ENCODE measurements at places on chromosomes 12 and 14.
A peak's percentile ranks its signal among the peaks of the same experiment; 100 is the strongest.

- no peak for DNase-seq
Measured at GRCh38 chr14:68710776-68711175, 82.1 kb downstream of the ZFP36L1 start.

GRCh38 chr12:104454997-104455396, 1.8 kb upstream of the CHST11 start:
- DNase-seq: no peak

GRCh38 chr12:43848226-43848507, 12.3 kb downstream of the TMEM117 start:
- DNase-seq: no peak

GRCh38 chr14:71741241-71741640, 191.0 kb upstream of the RGS6 start:
- DNase-seq: no peak

DNA sequence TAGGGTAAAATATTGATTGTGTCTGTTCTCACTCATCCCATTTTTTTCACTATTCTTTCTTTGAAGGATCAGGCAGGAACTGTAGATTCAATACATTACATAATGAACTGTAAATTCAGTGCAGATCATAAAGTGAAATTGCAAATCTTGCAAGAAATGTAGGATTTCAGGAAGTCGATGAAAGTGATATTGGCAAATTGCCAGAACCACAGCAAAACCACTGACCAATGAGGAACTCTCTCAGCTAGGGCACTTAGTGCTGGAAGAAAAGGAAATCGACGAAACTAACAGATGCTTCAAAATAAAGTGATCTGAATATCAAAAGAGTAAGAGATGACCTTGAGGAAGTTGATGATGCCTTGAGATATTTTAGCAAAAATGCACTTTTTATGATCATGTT, 157.6 kb downstream of the AACS start:
- DNase-seq: peak; percentile 53

DNA sequence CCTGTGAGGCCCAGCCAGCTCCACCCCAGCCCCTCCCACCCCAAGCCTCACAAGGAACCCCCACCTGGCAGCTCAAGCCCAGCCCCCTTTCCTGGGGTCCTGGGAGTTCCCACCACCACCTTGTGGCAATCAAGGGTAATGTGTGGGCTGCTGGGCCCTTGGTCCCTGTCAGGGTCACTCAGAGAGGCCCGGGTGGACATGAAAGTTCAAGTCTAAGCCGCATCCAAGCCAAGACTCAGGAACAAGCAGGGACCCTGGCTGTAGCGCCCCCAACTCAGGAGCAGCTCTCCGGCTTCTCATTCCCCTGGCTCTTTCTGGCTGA, 106.4 kb upstream of the C14orf180 start:
- no peak for DNase-seq

- DNase-seq: no peak
Measured at GRCh38 chr14:95289323-95290010, 30.2 kb downstream of the CLMN start.

DNA sequence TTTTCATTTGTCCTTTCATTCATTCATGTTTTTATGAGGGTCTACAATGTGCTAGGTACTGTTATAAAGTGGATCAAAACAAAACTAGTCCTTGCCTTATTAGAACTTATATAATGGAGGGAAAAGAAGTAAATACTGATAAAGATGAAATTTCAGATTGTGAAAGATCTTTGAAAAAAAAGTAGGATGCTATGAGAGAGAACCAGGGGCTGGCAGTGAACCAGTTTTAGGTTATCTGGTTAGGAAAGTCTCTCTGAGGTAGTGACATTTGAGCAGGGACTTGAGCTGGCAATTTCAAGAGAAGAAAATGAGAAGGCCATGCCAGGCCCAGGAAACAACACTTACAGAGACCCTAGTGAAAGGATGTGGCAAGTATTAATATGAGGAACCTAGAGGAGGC, 57.3 kb upstream of the E2F7 start:
- no peak for DNase-seq

DNA sequence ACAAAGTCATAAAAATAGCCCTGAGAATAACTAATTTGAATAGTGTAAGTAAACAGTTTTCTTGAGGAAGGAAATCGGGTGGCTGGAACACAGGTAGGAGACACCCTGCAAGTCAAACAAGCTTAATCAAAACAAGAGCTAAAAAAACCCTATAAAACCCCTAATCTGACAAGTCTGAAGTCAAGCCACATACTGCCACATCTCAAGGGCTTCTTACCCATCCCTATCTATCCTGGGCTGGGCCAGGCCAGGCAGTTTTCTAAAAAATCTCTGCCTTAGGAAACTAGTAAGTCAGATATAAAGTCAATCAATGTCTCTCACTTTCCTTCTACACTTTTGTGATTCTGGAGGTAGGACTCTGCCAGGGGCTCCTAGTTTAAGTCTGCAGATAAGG, 15.3 kb downstream of the UBE2N start:
- no peak for DNase-seq

- DNase-seq: no peak
Measured at GRCh38 chr12:111168009-111168900, 200.6 kb downstream of the PHETA1 start.

- peak; percentile 59 for DNase-seq
Measured at GRCh38 chr14:73829526-73830431, 21.9 kb upstream of the PTGR2 start.

DNA sequence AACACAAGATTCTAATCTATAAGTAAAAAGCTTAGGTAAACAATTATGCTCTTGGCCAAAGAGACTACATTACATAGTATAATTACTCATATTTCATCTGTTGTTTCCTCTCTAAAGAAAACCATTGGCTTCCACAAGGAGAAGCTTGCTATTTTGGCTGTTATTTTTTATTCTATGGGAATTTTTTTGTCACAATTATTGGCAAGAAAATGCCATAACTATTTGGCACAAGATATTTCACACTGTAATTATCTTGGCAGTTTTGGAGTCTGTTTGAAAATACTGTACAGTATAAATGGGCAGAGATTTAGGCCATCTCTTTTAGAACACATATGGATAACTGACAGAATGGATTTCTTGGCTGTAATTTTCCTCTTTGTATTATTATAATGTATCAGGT, 51.2 kb downstream of the KCNH5 start:
- DNase-seq: no peak

- no peak for DNase-seq
Measured at GRCh38 chr12:125169870-125170269, 104.6 kb downstream of the AACS start.

DNA sequence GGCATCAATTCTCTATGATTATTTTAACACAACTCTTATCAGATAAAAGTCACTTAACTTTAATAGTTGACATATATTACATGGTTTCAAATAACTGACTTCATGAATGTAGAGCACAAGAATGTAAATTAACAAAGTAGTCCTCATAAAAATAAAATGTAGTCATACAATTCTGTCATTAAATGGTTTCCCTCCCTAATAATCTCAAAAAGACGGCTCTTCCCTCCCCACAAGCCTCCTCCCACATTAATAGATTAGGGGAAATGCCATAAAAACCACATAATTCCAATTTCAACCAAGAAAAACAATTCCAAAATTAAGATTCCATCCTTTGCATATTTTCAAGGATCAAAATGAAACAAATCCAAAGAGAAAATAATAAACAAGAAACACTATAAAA, 36.7 kb downstream of the SPTLC2 start:
- DNase-seq: no peak

DNA sequence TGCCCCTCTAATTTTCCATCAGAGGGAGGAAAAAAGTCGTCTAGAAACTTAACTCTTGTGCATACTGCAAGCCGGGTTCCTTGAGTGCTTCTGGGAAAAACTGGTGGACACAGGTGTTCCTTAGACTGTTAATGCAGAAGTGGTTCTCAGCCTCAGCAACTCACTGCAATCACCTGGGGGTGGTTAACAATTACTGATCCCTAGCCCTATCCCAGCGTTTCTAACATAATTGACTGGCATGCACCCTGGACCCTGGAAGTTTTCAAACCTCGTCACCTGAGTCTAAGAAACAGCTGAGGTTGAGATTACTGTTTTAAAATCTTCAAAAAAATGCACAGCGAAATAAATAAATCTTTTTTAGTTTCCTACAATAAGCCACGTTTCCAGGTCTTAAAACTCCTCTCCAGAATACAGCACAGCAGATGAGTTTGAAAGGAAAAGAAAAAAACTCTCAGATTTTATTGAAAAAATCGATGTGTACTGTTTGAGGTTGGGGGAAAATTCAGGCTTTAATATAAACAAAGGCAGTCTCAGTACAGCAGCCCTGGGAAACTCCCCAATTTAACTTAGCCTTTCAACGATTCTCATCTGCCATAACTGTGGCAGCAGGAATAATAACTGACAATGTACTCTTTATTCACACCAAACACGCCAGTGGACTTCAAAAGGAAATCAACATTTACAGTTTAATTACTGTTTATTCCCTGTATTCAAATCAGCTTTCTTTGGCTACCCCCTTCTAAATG, 45.4 kb downstream of the PHLDA1 start:
- no peak for DNase-seq

DNA sequence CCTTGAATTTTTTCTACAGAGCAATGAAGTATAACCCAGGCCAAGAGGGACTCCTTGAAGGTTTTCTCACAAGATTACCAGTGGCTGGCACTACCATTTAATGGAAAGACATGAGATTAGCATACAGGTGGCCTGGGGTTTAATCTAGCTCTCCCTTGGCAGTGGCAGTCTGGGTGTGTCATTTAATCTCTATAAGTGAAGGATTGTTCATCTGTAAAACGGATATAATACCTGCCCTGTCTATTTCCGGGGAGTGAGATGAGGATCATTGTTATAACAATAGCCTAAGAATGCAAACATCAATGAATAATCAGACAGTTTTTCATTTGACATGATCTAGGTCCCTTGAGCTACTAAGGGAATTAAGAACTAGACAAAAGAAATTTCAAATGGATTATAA, 168.7 kb upstream of the CPNE8 start:
- no peak for DNase-seq

DNA sequence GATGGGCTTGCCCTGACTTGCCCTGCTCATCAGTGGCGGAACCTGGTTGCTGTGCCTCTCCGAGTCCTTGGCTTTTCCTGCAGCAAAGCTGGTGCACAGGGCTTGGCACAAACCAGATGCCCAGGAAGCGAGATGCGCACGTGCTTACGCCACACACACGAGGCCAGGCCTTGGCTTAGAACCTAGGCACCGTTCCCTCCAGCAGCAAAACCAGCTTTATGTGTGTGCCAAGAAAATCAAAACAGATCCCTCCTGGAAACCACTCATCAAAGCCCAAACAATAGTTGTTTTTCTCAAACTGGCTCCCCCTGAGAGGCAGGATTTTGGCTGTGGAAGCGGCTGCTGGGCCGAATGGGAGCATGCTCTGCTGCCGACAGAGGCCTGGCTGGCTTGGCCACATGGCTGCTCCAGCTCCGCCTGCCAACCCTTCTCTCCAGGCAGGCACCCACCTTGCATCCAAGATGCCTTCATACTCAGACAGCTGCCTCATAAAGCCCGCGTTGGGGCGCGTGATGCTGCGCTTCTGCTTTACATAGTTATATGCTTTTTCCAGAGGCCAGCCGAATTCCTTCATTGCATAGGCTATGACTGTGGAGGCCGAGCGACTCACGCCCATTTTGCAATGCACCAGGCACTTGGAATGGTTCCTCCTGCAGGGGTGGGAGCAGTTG, 58.7 kb downstream of the SSH1 start:
- no peak for DNase-seq

GRCh38 chr12:68844318-68844745, 36.4 kb downstream of the MDM2 start:
- peak; percentile 58 for DNase-seq

GRCh38 chr14:91245029-91245428, 525 bp upstream of the GPR68 start:
- DNase-seq: no peak

GRCh38 chr12:52614381-52615207, 3.8 kb downstream of the KRT73 start:
- DNase-seq: no peak

DNA sequence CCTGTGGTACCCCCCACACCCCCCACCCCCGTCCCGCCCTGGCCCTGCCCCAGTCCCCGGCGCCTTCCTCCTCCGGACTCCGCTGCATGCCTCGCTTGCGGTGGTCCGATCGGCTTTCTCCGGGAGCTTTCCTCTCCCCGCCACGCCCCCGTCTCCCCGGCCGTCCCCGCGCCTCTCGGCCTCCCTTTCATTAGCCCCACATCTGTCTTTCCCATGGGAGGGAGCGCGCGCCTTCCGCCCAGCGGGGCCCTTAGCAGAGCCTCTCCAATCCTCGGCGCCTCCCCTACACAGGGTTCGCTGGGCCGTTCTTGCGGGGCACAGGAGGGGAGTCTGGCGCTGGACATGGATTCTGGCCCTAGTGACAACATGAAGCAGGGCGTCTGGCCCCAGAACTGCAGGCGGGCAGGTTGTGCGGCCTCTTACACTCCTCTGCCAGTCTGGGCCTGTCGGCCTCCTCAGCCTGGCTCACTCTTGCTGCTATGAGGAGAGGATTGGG, 1.5 kb upstream of the EFS start:
- DNase-seq: no peak

DNA sequence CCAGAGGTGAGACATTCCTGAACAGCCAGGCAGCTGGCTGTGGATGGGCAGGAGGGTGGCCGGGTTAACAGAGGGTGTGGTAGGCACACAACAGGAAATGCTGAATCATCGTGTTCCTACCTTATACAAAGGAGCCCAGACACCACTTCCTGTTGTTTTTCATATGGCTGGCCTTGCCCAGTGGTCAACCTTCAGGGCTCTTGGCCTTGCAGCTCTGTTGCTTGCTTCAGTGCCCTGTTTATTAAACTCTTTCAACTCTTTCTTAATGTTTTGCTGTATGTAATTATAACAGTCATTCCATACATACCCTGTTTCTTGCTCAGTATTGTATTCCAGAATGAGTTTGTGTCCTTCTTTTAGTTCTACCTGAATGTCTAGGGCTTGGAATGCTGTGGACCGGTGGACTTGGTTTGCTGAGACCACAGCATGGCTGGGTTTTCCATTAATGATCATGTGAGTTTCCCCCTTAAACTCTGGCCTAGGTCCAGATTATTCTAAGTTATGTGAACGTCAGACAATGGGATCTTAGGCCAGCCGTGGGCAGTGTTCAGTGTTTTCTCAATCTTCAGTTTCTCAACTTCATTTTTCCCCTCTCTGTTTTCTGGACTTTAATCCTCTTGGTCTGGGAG, 11.9 kb downstream of the CFAP54 start:
- DNase-seq: peak; percentile 52

DNA sequence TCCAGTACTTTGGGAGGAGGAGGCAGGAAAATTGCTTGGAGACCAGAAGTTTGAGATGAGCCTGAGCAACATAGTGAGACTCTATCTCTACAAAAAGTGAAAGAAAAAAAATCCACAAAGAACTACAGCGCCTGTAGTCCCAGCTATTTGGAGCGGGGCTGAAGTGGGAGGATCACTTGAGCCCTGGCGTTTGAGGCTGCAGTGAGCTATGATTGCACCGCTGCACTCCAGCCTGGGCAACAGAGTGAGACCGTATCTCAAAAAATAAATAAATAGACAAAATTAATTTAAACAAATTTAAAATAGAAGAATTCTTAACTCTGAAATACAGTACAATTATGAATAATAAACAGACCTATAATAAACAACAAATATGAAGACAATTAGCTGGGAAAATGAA, 40.9 kb downstream of the ATL1 start:
- DNase-seq: peak; percentile 10
